ENCODE measurements at places on chromosomes 6 and 20.

- no peak for DNase-seq
These were observed 3.3 kb downstream of the MGME1 start for GRCh38 chr20:17972121-17972520.

GRCh38 chr20:1456300-1456699, 10.3 kb downstream of the NSFL1C start:
- no peak for DNase-seq

DNA sequence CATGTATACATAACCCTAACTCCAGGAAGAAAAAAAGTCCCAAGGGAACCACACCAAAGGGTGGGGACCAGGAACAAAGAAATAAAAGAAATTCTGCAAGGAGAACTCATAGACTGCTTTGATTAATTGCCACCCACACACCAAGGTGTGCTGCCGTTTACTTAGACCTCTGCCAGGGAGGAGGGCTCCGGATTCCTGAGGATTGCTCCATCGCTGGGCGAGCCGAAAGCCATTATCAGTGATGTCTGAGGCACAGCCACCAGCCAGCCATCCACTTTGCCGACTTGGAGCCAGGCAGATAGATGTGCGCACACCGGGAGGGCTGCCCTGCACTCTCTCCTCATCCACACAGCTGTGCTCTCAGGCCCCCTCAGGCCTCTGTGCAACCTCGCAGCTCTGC, 272.7 kb upstream of the FOXQ1 start:
- no peak for DNase-seq

GRCh38 chr6:15515660-15516375, 147.0 kb downstream of the DTNBP1 start:
- no peak for DNase-seq

DNA sequence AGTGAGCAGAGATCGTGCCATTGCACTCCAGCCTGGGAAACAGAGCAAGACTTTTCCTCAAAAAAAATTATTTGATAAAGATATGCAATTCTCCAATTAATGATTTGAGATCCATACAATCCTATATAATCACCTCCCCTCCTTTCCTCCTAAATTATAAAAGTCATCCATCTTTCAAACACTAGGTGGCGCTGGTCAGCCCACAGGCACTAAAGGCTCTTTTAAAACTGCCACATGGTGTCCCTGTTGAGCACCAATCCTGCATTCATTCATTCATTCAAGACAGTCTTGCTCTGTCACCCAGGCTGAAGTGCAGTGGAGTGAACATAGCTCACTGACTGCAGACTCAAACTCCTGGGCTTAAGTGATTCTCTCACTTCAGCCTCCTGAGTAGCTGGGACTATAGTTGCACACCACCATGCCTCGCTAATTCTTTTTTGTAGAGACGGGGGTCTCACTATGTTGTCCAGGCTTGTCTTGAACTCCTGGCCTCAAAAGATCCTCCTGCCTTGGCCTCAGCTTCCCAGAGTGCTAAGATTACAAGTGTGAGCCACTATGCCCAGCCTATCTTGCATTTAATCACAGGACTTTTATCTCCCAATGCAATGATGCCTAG, 58.7 kb upstream of the SLC2A12 start:
- DNase-seq, result no peak

DNA sequence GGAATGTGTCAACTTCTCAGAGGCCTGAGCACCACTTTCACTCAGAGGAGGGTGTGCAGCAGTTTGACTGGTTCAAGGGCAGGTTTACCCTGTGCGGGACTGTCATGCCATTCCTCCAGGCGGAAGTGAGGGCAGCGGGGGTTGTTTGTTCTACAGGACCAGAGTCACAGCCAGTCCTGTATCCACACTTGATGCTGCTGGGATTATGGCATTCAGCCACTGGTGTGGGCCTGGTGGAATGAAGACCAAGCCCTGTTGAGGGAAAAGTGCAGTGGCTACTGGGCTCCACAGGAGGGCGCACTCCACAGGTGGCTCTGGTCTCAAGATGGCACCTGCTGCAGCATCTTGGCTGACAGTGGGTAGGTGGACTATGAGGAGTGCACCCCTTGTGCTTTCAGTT, 14.8 kb downstream of the SEMG2 start:
- DNase-seq, result no peak

Data from stimulated activated CD8-positive, alpha-beta memory T cell treated with anti-CD3 and anti-CD28 coated beads, Interleukin-4, amount 100 ng/mL, for 24 hours (primary cell).